Aorta (tissue), 5 donors: ENCODE measurements at places on chromosomes 6 and 20.

- DNase-seq = no peak
Observed at GRCh38 chr6:43871284-43871683, 101.3 kb downstream of the VEGFA start.

- no peak for DNase-seq
Observed at GRCh38 chr6:54617730-54618129, 228.8 kb upstream of the FAM83B start.

GRCh38 chr6:159012201-159012600 lies 12.2 kb upstream of the RSPH3 start:
- no peak for DNase-seq

DNA sequence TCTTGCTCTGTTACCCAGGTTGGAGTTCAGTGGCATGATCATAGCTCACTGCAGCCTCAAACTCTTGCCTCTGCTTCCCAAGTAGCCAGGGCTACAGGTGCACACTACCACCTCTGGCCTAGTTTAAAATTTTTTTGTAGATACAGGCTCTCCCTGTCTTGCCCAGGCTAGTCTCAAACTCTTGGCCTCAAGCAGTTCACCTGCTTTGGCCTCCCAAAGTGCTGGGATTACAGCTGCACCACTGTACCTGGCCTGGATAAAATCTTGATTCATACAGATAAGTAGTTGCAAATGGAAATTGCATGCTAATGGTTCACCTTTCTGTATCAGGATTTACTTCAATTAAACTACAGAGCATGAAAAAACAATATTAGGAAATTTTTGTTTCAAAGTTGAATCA lies 4.2 kb downstream of the CD2AP start:
- DNase-seq = no peak

DNA sequence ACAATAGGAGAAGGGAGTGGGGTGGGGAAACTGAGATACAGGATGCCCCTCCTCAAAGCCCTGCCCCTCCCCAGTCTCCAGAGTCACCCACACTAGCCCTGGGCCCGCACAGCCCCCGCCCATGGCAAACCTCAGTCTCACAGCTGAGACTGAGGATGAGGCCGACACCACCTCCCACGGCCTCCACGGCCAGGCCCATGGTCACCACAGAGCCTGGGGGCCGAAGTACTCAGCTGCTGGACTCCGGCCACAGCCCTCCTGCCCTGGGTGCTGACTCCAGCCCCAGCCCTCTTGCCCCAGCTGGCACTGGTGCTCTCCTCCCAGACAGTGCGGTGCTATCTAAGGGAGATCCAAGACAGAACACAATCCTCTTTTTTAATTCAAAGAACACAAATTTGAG lies 176.1 kb downstream of the TTLL2 start:
- DNase-seq = no peak

DNA sequence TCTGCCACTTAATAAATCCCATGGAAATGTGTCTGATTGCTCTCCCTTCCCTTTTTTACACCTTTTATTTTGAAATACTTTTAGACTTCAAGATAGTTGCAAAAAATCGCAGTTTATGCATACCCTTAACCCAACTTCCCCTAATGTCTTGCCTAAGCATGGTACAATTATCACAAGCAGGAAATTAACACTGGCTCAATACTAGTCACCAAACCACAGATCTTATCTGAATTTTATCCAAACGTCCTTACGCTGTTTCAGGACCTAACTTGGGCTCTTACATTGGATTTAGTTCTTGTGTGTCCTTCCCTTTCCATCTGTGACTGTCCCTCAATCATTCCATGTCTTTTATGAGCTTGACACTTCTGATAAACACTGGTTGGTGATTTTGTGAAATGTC lies 146.3 kb downstream of the ZNF217 start:
- DNase-seq = no peak
